ENCODE measurements at places on chromosomes 1 and 21.

- no peak for DNase-seq
Measured at GRCh38 chr1:9842073-9842711, 18.4 kb upstream of the CLSTN1 start.

DNA sequence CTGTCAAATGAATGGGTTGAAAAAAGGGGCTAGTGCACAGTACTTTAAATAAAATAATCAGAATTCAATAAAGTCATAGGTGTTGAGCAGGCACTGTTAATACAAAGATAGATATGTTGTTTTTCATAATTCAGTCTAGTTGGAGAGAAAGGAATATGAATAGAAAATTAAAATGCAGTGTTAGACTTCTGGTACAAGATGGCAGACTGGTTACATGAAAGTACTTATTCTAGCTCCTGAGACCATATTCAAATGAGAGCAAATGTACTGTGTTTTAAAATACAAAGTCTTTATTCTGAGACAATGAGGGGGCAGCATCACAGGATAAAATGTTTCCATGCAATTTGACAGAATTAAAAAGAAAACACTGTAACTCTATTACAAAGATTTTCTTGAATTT lies 542.1 kb downstream of the COL11A1 start:
- no peak for DNase-seq

- peak; percentile 23 for DNase-seq
Measured at GRCh38 chr1:60978421-60979357, 103.7 kb upstream of the NFIA start.

GRCh38 chr21:34969423-34970166 lies 79.5 kb downstream of the RUNX1 start:
- DNase-seq, result no peak

- DNase-seq, result no peak
Measured at GRCh38 chr21:38994042-38994441, 188.3 kb downstream of the ETS2 start.

DNA sequence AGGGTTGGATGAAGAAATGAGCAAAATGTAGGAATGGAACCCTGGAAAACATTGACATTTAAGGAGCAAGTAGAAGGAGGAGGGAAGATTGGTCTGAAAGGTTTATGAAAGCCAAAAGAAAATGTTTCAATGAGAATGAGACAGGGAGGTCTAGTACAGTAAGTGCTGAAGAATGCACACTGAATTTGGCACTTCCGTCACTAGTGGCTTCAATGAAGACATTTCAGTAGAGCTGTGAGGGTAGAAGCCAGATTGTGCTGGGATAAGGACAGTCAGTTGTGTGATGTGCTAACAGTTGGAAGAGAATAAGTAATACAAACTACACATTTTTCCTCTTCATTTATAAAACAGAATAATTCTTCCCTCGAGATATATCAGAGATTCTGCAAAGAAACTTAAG lies 17.1 kb downstream of the THEM4 start:
- no peak for DNase-seq

- DNase-seq, result no peak
Measured at GRCh38 chr1:85938829-85939228, 217.7 kb downstream of the COL24A1 start.

DNA sequence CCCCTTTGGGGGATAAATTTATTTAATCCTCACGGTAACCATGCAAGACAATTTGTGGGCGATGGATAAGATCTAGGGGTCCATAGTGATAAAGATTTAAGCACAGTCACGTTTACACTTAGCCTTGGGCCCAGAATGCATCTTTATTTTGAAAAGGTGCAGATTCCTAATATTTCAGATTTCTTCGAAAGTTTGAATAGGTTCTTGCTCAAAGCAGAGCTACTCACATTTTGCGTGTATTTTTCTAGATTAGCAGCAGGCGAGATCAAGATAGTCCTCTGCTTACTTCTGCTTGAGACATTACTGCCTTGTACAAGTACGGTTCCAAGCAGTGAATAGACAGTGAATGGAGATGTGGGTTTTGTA lies 647 bp downstream of the TSEN15 start:
- DNase-seq, result no peak

GRCh38 chr1:153627715-153628626 lies at the start of gene S100A1:
S100A1 (plus strand) TSS chr1:153628434; CDS start chr1:153630522, 2,088 bp downstream.
- no peak for DNase-seq

DNA sequence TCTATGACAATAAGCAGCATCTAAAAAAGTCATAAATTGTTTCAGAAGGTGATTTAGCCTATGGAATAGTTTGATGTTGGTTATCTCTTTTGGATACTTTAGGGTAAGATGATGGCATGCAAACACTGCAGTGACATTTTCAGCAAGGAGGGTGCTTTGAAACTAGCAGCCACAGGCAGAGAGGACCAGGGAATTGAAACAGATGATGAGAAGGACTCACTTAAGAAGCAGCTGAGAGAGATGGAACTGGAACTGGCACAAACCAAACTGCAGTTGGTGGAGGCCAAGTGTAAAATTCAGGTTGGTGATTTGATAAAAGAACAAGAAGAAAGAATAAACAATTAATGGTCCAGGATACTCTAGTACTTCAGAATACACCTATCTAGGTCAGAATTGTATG lies 11.2 kb upstream of the CACYBP start:
- no peak for DNase-seq

- no peak for DNase-seq
Measured at GRCh38 chr1:50474859-50475809, 51.9 kb upstream of the DMRTA2 start.

DNA sequence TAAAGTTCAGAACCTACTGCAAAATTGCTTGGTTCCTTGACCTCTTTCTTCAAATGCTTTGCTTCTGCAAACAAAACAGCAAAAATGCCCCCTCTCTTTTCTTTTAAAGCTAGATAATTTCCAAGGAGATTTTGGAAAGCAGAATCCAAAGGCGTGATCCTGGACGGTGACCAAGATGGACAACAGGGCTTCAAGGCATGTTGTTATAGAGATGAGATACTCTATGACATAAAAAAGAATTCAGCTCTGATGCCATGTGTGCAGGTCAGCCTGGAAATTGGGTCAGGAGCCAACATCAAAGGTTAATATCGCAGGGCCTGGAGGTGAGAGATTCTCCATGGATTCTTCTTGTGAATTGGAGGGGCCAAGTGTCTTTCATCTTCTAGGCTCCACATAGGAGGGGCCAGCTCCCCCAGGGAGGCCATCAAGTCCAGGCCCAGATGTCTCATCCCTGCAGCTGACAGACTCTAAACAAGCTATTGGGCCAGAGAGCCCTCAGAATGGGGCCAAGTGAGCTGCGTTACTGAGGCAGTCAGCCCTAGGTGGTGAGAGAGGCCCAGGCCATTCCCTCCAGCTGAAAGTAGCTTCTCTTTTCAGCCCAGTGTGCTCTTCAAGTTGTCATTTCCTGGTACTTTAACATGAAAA lies 45.5 kb downstream of the NMNAT2 start:
- no peak for DNase-seq

DNA sequence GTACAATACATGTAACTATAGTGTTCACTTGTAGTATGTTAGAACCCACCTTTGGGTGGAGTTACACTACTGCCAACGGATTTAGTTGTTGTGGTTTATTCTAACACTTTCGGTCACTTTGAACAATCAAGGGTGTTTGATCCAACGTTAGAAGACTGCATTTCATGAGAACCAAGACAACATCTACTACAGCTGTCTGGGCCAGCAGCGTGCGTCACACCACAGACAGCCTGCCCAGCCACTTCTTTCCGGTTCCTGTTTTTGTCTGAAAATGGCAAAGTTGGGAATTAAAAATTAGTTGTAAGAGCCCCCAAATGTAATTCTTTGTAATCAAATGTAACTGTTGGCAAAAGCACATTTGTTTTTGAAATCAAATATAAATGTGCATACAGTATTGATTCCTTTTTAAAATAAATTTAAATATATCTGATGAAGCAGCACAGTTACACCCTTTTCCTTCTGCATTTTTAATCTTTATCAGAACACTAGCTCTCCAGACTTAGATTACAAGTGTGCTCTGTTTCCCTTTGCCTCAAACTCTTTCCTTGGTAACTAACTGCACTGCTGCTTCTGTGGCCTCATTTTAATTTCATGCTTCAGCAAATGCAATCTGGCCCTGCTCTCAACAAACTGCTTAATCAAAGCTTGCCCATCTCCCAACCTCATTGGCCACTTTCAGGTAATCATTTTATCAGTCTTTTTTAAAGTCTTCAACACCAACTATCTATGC lies 86.6 kb upstream of the DPH5 start:
- no peak for DNase-seq

Data from fibroblast of skin of left quadriceps (primary cell).